ENCODE measurements at places on chromosomes 7 and 10.

GRCh38 chr10:103853428-103854264 lies 1.7 kb downstream of the SH3PXD2A start:
- peaks cover 8% of the 10 kb centered on the region for H3K27me3 ChIP-seq
- no peaks in the 10 kb centered on the region for H3K36me3 ChIP-seq
- H3K4me3 ChIP-seq: no peak overlapping the region
- DNase-seq: no peak
- H3K4me1 ChIP-seq: peaks cover 18% of the 10 kb centered on the region

- no peak overlapping the region for H3K4me3 ChIP-seq
- H3K36me3 ChIP-seq: no peaks in the 10 kb centered on the region
- H3K27me3 ChIP-seq: no peaks in the 10 kb centered on the region
- H3K27ac ChIP-seq: no peak overlapping the region
- no peaks in the 10 kb centered on the region for H3K4me1 ChIP-seq
Observed at GRCh38 chr7:81857385-81857784, 87.5 kb upstream of the HGF start.

- H3K27me3 ChIP-seq: no peaks in the 10 kb centered on the region
- no peak overlapping the region for H3K27ac ChIP-seq
- no peak overlapping the region for H3K4me3 ChIP-seq
- no peaks in the 10 kb centered on the region for H3K4me1 ChIP-seq
- H3K36me3 ChIP-seq: no peaks in the 10 kb centered on the region
Observed at GRCh38 chr7:22008683-22009082, 63.0 kb upstream of the CDCA7L start.

- H3K4me3 ChIP-seq: no peak overlapping the region
- H3K4me1 ChIP-seq: peaks cover 14% of the 10 kb centered on the region
- H3K36me3 ChIP-seq: no peaks in the 10 kb centered on the region
- no peak overlapping the region for H3K27ac ChIP-seq
Observed at GRCh38 chr10:101770331-101771215, 5.3 kb downstream of the FGF8 start.

DNA sequence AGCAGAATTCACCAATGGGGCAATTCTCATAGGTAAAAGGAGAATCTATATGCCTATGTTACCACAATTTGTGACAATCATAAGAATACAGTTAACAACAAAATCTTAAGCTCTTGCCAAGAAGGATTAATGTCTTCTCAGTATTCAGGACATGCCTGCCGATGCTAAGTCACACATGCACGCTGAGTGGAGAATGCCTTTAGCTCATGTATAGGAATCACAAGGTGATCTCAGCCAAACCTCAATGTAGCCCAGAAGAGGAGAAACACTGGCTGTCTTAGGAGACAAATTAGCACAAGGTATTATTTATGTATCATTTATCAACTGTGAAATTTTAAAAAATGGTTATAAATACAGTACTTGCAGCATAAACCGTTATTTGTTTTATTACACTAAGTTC lies 2.7 kb downstream of the HTR7 start:
- no peak for DNase-seq
- no peaks in the 10 kb centered on the region for H3K36me3 ChIP-seq
- peaks cover 37% of the 10 kb centered on the region for H3K27me3 ChIP-seq
- peaks cover 11% of the 10 kb centered on the region for H3K4me1 ChIP-seq
- no peak overlapping the region for H3K27ac ChIP-seq

- no peaks in the 10 kb centered on the region for H3K27me3 ChIP-seq
- H3K27ac ChIP-seq: no peak overlapping the region
- no peak overlapping the region for H3K4me3 ChIP-seq
- peaks cover 22% of the 10 kb centered on the region for H3K4me1 ChIP-seq
Observed at GRCh38 chr7:66626331-66626934, 2.2 kb upstream of the KCTD7 start.

- no peak overlapping the region for H3K4me3 ChIP-seq
- DNase-seq: no peak
- no peak overlapping the region for H3K27ac ChIP-seq
Observed at GRCh38 chr10:74963549-74963948, 137.1 kb downstream of the KAT6B start.

DNA sequence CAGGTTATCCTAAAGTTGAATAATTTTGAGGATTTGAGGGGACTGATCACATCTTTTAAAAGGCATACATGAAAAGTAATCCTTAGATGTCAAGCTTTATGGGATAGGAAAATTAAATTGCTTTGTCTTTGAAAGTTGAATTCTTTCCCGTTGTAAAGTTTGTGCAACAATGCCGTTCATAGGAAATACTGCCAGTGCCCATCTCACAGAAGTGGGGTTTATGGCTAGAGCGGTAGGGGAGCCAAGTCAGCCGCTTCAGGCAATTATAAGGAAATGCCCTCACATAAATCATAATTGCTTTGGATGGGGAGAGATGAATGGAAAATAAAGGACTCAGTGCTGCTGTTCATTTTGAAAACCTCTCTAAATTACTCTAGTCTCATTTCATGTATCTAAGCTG lies 18.1 kb downstream of the CDC123 start:
- no peaks in the 10 kb centered on the region for H3K27me3 ChIP-seq
- no peak for DNase-seq
- H3K36me3 ChIP-seq: peaks cover 53% of the 10 kb centered on the region
- H3K27ac ChIP-seq: no peak overlapping the region

GRCh38 chr7:513521-514166 lies 6.0 kb downstream of the PDGFA start:
- peaks cover 3% of the 10 kb centered on the region for H3K4me1 ChIP-seq

Data from CD4-positive, alpha-beta memory T cell (primary cell).